ENCODE measurements at places on chromosomes 1 and 21.

DNA sequence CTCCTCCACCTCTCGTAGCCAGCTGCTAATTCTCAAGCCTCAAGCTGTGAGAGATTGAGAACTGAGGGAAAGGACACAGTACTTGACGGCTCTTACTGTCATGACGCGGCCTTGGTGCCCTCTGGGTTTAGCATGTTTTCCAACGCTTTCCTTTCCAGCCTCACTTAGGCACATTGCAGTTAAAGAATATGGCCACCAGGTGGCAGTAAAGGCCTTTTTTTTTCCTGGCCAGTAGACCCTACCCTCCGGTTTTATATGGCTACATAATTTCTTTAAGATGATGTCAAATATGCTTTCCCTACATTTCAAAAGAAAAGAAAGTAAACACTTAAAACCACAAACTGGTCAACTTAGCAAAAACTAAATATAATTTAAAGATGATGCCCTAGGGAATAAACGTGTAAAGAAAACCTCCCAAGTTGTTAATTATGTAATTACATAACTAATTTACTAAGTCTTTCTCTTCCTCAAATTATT, 56.8 kb upstream of the PRDX6 start:
- peak; percentile 81 for DNase-seq

DNA sequence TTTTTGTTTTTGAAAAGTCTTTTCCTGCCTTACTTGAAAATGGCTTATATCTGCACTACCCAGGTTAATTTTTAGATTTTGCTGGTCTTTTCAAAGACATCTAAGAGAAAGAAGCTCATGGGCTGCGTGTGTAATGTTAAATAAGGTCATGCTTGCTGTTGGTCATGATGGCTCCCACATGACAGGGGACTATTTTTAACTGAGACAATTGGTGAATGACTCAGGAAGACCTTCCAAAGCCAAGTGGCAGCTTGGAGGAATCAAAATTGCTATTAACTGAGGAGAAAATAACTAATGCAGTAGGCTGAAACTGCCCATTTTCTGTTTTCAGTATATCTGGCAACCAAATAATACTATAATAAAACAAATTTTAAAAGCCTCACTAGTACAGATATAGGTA, 117.1 kb upstream of the SPAG17 start:
- no peak for DNase-seq

DNA sequence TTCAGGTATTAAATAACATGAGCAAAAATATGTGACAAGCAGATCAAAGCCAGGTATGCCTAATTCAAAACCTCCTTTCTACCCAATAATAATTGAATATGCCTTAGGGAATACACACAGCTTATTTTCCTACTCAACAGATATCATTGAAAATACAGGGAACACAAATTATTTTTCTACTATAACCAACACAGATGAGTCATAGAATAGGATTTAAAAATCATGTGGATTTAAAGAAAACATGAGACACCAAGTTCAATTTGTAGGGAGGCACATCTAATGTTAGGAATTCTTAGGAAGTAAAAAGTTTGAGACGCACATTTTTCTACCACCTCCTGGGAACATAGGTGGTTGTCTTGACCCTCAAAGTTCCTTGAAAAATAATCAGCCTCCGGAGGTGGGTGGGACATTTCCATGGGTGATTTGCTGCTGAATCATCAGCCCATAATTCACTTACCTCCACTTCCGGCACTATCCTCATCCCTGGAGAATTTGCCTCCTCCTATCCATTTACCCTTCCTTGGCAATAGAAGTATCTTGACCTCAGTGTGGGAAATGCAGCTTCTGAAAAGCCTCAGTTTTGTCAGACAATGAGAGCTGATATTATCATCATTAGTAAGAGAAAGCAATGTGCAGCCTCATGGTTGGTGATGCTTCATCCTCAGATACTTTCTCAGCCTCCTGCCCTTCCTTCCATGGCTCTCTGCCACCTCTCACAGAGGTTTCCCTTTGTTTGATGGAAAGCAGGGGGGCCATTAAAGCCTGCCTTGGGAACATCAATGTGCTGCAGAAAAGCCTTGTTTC, 33.5 kb upstream of the RGS4 start:
- DNase-seq: peak; percentile 99

- peak; percentile 60 for DNase-seq
Observed at GRCh38 chr1:33094971-33095604, 14.1 kb downstream of the AZIN2 start.

DNA sequence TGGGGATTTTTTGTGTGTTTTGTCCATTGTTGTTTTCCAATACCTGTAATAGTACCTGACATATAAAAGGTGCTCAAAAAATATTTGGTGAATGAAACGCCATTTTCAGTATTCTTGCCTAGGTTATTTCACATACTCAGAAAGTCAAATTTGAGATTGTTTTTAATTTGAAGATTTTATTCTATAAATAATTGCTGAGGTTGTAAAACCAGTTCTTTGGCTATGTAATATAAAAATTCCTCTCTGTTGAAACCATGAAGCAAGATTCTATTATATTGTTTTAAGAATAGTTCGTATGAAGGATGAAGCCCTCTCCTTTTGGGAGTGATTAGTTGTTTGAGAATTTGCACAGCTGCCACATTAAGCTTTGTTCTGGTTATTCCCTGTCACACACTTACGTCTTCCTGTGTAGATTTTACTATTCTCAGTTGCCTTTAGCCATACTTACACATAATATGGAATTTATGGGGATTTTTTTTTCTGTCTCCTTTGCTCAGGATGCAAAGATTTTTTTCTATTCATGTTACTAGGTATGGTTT, 60.2 kb upstream of the MPC2 start:
- no peak for DNase-seq

DNA sequence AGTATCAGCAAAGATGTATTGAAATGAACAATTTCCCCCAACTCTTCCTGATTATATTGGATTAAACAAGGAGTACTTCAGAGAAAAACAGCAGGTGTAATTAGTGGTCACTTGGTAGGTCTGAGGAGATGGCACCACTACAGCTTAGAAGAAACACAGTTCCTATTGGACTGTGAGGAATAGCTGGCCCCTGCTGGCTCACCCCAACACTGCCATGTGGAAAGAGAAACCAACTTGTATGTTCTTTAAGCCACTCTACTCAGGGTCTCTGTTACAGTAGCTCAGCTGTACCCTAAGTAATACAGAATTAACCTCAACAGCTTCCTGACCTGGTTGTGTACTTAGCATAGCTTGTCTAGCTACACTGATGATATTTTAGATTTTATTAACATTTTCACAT, 26.5 kb upstream of the MTR start:
- DNase-seq: no peak

GRCh38 chr1:94183197-94183815, 54.1 kb downstream of the ARHGAP29 start:
- no peak for DNase-seq

DNA sequence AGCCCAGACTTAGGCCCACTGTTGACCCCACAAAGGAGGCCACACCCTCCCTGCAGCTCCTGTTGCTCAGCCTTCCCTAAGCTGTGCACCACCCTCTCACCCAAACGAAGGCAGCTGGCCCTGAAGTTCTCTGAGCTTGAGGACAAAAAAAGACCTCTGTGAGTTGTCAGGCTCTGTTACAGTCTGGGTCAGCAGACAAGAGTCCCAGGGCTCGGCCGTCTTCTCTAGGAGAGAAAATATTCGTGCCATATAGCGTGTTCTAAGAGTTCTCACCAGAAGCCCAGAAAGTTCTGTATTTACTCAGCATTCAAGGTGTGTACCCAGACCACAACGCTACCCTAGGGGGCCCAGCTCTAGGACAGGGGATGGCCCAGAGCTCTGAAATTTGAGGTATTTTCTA, 25.5 kb upstream of the LYST start:
- DNase-seq: no peak

GRCh38 chr1:10866321-10867093, 70.1 kb upstream of the CASZ1 start:
- peak; percentile 71 for DNase-seq

- DNase-seq: no peak
Observed at GRCh38 chr1:32897082-32898049, 3.8 kb downstream of the TMEM54 start.

DNA sequence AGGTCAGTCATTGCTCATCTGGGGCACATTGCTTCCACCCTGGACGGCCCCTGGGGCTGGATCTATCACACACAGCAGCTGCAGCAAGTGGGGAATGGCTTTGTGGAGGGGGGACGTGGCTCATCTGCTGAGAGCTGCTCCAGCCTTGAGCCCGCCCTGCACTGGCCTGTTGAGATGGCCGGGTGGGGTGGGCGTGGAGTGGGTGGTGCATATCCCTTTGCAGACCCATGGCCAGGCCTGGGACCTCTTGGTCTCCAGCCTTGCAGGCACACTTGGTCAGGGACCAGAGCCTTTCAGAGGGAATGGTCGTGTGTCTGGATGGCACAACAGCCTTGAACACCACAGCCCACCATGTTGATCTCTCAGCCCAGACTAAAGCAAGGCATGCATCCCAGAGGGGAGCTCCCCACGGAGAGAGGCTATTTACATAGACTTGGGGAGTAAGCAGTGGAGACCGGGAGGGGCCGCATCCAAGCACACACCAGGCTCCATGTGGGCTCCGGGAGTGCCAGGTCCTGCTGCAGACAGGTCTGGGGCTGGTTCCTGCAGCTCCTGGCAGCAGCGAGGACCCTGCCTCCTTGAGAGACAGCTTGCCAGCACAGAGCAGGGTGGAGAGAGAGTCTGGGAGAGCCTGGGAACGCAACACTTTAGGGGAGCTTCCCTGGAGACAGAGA, 52.8 kb upstream of the SELENON start:
- DNase-seq: peak; percentile 28

GRCh38 chr1:42529724-42530181, 66.7 kb downstream of the CCDC30 start:
- no peak for DNase-seq

GRCh38 chr1:61448914-61449313, 276.0 kb downstream of the TM2D1 start:
- peak; percentile 16 for DNase-seq

GRCh38 chr1:80896781-80897356, 903.9 kb upstream of the ADGRL2 start:
- DNase-seq: no peak

DNA sequence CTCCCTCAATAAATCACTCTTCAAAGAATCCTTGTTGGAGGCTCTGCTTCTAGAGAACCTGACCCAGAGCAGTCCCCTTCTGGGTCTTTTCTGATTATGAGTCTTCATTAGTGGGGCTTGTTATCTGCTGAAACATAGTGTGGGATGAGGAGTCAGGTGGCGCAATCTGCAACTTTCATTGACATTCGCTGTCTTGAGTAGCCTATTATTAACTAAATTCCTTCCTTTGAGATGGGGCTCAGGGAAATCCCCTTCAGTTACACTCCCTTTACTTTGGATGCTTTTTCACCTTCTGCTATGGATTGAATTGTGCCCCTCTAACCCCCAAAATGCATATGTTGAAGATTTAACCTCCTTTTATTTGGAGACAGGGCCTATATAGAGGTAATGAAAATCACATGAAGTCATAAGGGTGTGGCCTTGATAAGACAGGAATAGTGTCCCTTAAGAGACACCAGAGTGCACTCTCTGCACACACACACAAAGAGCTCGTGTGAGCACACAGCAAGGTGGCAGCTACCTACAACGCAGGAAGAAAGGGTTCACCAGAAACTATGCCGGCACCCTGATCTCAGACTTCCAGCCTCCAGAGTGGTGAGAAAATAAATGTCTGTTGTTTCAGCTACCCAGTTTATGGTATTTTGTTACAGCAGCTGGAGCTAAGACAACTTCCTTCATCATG, 19.5 kb downstream of the DIO1 start:
- no peak for DNase-seq

DNA sequence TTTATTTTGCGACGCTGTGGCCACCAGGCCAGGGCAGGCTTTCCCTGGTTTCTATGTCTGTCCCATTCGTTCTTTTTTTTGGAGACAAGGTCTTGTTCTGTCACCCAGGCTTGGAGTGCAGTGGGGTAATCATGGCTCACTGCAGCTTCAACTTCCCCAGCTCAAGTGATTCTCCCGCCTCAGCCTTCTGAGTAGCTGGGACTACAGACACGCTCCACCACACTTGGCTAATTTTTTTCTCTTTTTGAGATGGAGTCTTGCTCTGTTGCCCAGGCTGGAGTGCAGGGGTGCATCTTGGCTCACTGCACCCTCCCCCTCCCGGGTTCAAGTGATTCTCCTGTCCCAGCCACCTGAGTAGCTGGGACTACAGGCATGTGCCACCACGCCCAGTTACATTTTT, 43.4 kb upstream of the WNT4 start:
- DNase-seq: no peak

DNA sequence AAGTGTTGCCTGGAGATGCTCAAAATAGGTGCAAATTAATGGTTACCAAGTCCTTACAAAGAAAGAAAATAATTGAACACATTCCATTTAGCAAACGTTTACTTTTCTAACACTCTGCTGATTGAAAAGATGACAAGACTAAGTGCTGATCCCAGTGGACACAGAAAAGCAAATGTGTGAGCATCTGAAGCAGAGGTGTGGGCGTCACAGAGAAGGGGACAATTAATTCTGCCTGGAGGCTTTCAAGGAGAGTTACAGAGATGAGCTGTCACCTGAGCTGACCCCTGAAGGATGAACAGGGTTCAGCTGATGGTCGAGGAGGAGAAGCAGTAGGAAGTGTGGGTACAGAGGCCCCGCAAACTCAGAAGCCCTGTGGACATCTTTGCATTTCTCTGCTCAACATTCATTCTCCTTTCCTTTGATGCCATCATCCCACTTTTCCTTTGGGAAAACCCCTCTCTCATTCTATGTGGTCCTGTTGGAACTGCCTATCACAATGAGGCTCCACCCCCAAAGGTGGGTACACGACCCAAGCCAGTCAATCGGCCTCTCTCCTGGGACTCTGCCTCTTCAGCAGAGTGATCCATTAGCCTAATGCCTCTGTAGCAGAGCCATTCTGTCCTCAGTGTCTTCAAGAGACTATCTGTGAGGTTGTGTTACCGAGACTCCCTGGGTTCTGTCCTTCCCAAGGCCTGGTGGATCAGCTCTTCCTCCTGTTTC, 17.2 kb upstream of the PLA2G2E start:
- DNase-seq: no peak

DNA sequence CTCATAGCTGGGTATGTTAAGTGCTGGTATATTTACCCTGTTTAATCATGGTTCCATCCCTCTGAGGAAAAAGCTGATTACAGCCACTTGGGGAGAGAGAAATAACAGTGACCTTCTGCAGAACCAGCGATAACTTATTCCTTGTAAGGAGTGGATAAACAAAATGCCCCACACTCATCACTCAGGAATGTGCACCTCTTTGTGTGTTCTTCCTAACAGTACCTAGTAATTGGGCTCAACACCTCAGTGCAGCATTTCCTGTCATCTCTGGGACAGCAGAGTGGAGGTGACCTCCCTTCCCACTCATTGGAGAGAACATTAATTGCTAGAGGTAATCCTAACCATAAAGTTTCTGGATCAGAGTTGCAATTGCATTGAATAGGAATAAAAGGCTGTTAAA, 112.5 kb upstream of the F3 start:
- peak; percentile 54 for DNase-seq

All from NCI-H69 (cell line).